ENCODE measurements at places on chromosomes 3 and 15.

- DNase-seq = no peak
These were observed 43.8 kb downstream of the WWTR1 start for GRCh38 chr3:149613988-149614387.

DNA sequence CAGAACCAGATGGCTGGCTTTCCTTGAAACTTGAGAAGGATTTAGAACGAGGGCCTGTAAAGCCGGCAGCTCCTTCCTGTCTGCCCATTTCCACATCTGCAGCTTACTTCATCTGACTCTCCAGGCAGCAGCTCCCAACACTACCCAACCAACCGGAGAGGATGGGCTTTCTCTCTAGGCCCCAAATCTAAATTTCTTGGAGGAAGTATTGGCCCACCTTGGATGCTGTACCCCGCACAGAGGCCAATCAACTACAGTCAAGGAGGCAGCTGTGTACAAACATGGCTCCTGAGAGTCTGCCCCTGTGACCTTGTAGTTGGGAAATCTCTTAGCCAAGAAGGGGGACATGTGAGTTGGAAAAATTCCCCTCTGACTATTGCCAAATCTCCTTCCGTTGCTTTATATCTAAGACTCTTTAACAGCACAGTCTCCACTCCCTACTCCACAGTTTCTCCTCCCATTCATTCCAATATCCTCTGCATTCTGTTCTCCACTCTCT lies 8.0 kb upstream of the ACAP2 start:
- DNase-seq = no peak

GRCh38 chr3:49867871-49868321 lies 1.8 kb downstream of the CAMKV start:
- no peak for DNase-seq

- no peak for DNase-seq
These were observed 16.3 kb upstream of the RAB7A start for GRCh38 chr3:128709506-128710210.

GRCh38 chr15:90037511-90037860 lies 36.4 kb downstream of the ZNF710 start:
- no peak for DNase-seq

GRCh38 chr15:53295574-53295973 lies 463.9 kb downstream of the WDR72 start:
- DNase-seq = no peak

- DNase-seq = no peak
These were observed 185.8 kb upstream of the PRICKLE2 start for GRCh38 chr3:64411101-64411500.

DNA sequence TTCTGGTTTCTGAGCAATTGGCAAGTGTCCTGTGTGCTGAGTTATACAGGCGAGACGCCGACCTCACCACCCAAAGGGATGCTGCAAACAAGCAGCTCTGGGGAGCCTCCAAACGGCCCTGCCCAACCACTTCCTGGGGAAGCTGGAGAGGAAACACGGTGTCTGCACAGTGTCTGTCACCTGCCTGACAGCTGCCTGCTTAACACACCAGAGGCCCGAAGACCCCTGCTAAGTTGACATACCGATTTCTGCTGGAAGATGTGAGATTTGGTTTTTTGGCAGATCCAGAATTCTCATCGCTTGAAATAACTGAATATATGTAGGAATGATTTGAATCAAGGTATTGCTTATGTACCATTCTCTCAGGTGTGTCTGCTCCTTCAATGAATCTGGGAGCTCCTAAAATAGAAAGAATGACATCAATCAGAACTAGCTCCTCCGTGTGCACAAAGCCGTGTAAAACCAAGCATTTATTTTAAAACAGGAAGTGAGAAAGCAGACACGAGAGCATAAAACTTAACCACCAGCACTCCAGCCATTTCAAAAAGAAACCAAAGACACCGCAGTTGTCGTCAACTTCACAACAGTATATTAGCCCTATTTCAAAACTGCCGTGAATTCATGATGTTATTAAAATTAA lies 27.2 kb downstream of the LRRC2 start:
- DNase-seq = peak; percentile 61

- no peak for DNase-seq
These were observed 143.9 kb downstream of the NECTIN3 start for GRCh38 chr3:111215481-111215880.

GRCh38 chr3:97432914-97433313 lies 331.6 kb upstream of the ARL6 start:
- no peak for DNase-seq

- no peak for DNase-seq
These were observed 81.5 kb upstream of the LRTM1 start for GRCh38 chr3:55009372-55009771.

DNA sequence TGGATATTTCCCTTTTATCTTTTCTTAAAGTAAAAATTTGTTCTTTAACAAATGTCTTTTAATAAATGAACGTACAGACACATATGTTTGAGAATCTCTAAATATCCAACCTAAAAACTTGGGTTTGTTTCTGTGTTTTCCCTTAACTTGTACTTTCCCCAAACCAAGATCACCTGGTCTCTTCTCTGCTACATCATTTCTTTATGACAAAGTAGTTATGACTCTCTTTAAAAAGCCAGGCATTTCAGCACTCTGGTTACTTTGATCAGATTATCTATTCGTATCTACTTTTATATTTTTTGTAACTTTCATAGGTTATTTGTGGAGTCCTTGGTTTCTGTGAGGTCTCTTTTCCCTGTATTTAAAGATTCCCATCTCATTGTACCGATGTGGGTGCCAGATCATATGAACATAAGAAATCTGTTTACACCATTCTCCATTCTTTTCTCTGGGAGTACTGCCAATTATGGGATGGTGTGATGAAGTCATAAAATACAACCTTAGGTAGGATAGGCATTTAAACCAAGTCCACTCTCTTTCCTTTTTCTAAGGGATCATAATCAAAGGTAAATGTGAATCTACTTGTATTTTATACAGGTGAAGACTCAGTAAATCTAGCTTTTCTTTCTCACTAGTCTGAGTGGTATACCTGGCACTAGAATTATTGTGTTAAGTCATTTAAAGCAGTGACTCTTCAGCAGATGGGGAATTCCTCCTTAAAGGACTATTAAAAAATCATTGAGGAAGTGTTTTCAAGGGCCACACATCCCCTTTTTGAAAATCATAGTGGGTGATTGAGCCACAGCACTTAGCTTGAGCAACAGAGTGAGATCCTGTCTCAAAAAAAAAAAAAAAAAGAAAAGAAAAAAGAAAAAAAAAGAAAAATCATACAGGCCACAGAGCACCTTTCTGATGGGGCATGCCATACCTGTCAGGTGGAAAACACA lies 12.4 kb upstream of the NFKBIZ start:
- DNase-seq = no peak

- DNase-seq = no peak
These were observed 58.1 kb downstream of the TGFBR2 start for GRCh38 chr3:30664459-30664858.

DNA sequence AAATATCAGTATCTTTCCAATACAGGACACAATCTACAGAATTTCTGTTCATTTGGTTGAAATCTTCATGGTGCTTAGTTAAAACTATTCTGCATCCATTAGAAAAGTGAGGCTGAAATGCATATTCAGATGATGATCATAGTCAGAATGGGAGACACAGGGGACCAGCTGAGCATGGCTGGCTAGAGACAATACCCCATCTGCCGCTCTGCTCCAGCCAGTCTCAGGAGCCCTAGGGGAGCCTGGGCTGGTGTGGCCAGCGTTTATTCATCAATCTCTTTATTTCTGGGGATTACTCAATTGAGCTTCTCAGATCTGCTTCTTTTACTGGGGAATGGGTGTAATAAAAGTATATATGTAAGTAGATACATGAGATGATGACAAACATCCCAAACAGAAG lies 470.9 kb upstream of the CDIN1 start:
- DNase-seq = no peak

DNA sequence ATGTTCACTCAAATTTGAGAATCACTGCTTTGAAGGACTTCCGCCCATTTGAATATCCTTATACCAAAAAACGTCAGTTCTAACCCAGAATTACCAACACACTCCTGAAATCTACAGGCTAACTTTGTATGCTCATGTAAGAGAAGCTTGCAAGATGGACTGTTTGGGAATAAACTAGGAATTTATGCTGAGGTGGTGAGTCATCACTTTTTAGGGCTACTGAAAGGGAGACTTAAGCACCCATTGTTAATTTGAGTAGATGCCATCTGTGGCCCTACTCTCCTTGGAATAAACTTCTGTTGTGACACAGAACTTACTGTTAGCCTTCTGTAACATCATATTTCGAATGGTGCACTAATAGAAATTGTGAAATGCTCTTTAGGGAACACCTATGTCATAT lies 74.6 kb downstream of the FGF12 start:
- DNase-seq = no peak

- DNase-seq = no peak
These were observed 23.7 kb downstream of the RBM5 start for GRCh38 chr3:50112462-50112861.

GRCh38 chr15:69723404-69724096 lies 270.9 kb downstream of the RPLP1 start:
- DNase-seq = no peak

- no peak for DNase-seq
These were observed 61.2 kb downstream of the CD200 start for GRCh38 chr3:112394003-112394640.

DNA sequence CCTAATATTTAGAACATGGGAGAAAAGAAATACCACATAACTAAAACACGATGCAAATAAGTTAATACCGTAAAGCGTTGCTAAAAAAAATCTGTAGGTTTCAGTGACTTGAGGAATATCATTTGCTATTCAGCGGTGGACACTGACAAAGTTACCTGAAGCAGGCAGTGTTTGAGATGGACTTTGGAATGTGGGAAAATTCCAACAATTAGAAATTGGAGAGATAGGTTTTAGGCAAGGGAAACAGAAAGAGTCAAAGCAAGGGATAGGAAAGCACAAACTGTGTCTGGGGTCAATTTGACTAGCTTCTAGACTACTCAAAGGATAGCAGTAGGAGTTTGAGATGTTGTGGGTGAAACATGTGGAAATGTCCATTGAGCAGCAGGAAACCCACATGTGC lies 173.0 kb downstream of the TIGIT start:
- no peak for DNase-seq

- no peak for DNase-seq
These were observed 248.1 kb upstream of the TRIM42 start for GRCh38 chr3:140429791-140430190.

DNA sequence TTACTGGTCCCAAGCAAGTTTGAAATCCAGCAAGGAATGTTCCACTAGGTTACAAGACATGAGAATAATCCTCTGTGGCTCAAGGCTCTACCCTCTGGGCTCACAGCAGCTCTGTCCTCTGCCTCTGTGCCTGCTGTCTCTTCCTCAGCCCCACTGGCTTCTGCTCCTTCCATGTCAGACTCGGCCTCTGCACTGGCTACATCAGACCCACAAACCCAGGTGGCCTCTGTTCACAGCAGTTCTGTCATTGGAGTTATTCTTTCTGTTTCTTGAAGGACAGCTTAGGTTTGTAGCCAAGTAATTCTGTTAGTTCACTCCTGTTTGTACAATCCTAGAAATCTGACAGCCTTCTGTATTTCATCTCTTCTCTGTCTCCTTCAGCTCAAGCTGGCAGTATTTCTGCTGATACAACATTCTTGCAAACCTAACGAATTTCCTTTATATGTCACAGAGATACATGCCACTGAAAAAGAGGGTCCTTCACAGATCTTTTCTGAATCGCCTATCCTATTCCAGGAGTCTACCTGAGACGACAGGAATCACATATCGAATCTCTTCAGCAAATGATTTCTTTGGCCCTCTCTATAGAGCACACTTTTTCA lies 227.8 kb upstream of the PLSCR5 start:
- no peak for DNase-seq

- DNase-seq = no peak
These were observed 65.9 kb upstream of the ACTC1 start for GRCh38 chr15:34861214-34861613.

GRCh38 chr15:101542306-101543025 lies 53.0 kb upstream of the PCSK6 start:
- DNase-seq = no peak

- DNase-seq = no peak
These were observed 1.3 kb upstream of the UNC13C start for GRCh38 chr15:53976844-53977392.

DNA sequence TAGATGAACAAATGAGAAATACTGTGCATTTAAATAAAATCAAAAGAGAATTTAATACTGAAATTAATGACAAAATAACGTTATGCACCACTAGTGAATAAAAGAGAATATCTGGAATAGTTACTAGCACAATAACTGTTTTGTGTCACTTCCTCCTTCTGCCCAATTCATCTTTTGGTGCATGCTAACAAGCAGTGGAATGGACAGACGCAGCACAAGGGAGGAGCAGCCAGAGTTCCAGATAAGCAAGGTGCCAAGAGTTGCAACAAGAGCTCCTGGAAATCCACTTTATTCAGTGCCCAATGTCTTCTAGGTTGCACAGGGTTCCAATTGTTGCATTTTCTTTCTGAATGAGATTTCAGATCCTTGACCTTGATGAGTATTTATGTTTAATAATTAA lies 66.5 kb upstream of the PLXND1 start:
- DNase-seq = no peak

GRCh38 chr15:84740691-84741090 lies 7.7 kb upstream of the ZNF592 start:
- no peak for DNase-seq

DNA sequence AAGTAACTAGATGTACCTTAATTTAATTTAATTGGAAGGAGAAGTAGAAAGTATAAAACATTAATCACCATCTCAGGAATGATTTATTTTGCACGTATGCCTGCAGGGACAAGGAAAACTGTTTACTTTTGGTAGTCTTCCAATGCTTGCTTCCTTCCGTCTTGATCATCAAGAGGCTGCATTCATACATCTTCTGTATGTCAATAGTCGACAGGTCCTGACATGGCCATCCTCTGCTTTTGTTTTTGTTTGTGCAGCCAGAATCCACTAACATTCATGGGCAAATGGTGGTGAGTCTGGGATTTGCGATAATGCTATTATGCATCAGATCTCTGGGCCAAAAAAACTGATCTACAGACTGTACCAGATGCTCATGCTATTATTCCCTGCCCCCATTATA lies 56.6 kb upstream of the ZPLD1 start:
- DNase-seq = no peak

DNA sequence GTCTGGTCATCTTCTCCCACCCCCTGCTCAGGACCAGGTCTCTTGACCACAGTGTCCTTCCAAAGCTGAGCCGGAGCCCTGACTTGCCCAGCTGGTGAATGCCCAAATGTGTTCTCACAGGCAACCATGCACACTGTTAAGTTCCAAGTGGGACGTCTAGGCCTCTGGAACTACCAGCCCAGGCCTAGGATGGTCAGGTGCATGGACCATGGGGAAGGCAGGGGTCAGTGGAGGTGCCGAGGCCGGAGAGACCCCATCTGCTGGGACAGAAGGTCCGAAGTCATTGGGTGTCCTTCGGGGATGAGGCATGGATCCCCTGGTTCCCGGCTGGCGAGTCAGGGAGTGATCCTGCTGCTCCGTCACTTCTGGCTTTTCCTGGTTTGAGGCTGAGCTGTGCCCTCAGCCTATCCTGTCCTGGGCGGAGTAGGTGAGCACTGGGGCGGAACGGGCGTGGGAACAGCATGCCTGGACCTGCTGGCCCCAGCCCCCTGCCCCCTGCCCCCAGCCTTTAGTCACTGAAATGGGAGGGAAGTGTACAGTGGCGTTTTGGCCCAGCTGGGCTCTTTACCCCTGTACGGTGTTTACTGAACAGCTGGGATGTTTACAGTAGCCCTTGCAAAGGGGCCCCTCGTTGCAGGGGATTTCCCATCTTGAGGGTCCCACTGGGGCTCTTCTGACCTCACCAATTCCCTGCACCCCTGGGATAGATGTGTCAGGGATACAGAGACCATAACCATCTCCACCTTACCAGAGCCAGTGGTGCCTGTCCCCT lies 12.1 kb downstream of the SEMA3F start:
- DNase-seq = no peak

- DNase-seq = no peak
These were observed 18.6 kb upstream of the RGMA start for GRCh38 chr15:93107646-93108045.

All from activated naive CD4-positive, alpha-beta T cell treated with anti-CD3 and anti-CD28 coated beads, Interleukin-2, amount 50 U/mL, for 16 hours (primary cell).